GM23248 (cell line): ENCODE measurements at places on chromosomes 3 and 15. TPM values are rescaled to one million over a fixed set of nuclear protein-coding genes. Genes with fewer than 3 reads are reported as not detected.
A peak's percentile ranks its signal among the peaks of the same experiment; 100 is the strongest.

GRCh38 chr15:72074335-72075060 lies 43.5 kb downstream of the MYO9A start:
- no peak for DNase-seq
- no peaks in the 10 kb centered on the region for H3K36me3 ChIP-seq
- H3K4me1 ChIP-seq, result peaks cover 9% of the 10 kb centered on the region
- no peaks in the 10 kb centered on the region for H3K27me3 ChIP-seq
- no peak overlapping the region for H3K4me3 ChIP-seq

- H3K27me3 ChIP-seq, result no peaks in the 10 kb centered on the region
- no peak overlapping the region for H3K4me3 ChIP-seq
- H3K27ac ChIP-seq, result peak overlapping the region; percentile 91
- peak; percentile 93 for DNase-seq
Measured at GRCh38 chr3:172135820-172136219, 96.4 kb downstream of the FNDC3B start.

DNA sequence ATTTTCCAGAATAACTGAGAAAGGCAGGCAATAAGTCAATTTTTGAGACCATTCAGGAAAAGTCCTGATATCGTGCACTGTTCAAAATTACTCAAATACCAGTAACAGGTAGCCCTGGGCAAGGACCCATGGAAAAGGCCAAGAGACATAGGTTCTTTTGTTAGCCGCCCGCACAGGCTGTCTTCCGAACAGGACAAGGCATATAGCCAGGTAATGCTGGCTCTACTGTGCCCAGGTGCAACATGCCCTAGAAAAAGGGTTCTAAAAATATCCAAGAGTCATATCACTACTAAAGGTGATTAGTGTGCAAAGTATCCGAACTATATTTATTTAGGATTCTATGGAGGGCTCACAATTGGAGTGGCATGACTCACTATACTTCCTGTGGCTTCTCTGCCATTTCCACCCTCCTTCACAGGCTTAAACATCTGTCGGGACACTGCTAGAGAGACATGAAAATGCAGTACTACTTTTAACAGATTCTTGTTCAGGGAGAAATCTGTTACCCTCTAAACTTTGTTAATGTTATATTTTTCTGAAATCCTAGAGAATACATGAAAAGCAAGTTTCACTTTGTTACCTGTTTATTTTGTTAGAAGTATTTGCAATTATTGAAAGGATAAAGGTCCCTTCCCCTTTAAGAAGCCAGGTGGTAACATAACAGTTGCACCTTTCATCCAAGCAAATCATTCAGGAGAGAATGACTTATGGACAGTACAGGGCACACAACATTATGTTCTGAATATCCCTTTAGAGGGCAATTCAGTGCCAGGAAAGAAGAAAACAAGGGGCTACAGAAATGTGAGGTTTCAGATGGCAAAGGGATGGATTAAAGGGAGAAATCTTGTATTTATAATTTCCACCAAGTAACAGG lies 293.3 kb upstream of the THBS1 start:
- peak; percentile 68 for DNase-seq
- H3K4me3 ChIP-seq, result no peak overlapping the region
- no peaks in the 10 kb centered on the region for H3K36me3 ChIP-seq
- H3K27me3 ChIP-seq, result no peaks in the 10 kb centered on the region

The PLA2G4D gene
- total RNA-seq, result not detected in 2 replicates

The CD80 gene
- total RNA-seq, result not detected in 2 replicates

DNA sequence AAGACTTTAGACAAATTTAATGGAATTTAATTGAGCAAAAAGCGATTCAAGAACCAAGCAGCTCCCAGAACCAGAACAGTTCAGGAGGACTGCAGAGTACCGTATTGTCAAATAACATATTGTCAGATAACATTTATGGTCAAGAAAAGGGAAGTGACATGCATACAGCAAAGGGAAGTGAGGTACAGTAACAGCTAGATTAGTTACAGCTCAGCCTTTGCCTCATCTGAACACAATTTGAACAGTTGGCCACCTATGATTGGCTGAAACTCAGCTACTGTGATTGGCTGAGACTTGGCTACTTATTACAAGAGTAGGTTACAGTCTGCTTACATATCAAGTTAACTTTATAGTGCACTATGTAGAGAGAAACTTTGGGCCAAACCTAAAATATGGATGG lies 21.9 kb downstream of the ZFAND6 start:
- H3K4me3 ChIP-seq, result no peak overlapping the region
- H3K27me3 ChIP-seq, result no peaks in the 10 kb centered on the region
- H3K36me3 ChIP-seq, result no peaks in the 10 kb centered on the region
- DNase-seq, result no peak
- no peak overlapping the region for H3K27ac ChIP-seq

GRCh38 chr3:184110316-184110725 lies 13.5 kb downstream of the HTR3E start:
- no peaks in the 10 kb centered on the region for H3K27me3 ChIP-seq
- H3K36me3 ChIP-seq, result no peaks in the 10 kb centered on the region
- no peak overlapping the region for H3K4me3 ChIP-seq
- H3K27ac ChIP-seq, result no peak overlapping the region

The DNAH12 gene
- 0.54 TPM in 1 of 2 replicates, not detected in the other for total RNA-seq

The TRPM7 gene
- total RNA-seq, result 38.4 and 75.2 TPM in 2 replicates

DNA sequence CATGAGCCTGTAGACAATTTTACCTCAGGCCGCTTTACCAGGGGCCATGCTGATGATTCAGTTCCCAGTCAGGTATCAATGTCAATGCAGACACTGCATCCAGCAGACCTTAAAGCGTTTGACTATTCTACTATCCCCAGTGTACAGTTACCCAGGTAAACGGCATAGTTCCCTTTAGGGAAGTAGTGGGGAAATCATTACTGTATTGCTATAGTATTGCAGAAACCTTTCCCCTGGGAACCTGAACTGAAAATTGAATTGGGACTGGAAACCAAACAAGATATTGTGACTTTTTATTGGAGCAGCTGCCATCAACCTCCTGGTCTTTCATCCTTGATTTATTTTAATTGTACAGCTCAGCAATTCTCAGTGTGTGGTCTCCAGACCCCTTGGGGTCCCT lies 6.6 kb upstream of the INAFM2 start:
- DNase-seq, result no peak
- H3K27me3 ChIP-seq, result no peaks in the 10 kb centered on the region
- H3K36me3 ChIP-seq, result no peaks in the 10 kb centered on the region
- H3K27ac ChIP-seq, result no peak overlapping the region
- peaks cover 27% of the 10 kb centered on the region for H3K4me1 ChIP-seq
